ENCODE measurements at places on chromosomes 12 and 14.

DNA sequence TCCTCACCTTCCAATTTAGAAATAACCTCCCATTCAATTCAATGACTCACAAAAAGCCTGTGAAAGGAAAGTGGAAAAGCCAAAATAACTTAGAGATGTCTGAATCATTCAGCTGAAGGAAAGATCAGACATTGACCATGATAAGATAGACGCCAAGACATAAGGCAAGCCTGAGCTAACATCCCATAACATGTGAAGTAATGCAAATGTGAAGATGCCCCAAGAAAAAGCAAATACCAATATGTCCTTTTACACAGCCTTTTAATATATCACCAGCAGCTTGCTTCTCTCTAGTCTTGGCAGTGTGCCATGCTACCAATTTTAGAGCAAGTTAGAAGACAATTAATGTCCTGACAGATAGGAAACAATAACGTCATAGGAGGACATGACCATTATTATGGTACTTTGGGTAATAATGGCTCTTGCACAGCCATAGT lies 2.4 kb upstream of the NUMB start:
- DNase-seq = no peak

DNA sequence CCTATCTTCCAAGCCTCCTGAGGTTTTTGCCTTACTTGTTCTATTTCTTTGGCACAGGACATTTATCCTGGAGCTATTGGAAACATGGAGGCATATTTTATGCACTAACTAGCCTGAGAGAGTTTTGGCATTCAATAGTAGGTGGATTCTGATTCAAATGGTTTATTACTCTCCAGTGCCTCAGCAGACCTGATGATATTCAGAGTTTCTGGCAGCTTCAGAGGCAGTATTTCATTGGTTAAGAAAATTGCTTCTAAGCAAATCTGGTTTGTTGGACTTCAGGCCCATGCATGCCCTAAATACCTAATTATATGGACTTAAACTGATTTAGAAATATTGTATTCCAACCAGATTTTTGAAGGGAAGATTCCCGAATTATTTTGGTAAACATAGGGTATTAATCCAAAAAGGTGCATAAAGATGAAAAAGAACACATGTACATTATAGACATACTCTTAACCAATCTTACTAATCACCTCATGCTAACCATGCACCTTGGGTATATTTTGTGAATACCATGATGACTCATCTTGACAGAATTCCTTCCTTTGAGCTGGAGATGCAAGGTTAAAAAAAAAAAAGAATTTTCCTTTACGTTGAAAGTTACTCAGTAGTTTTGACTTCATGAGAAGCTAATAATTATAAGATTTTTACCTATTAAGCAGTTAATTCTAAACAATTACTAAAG lies 44.3 kb upstream of the KTN1 start:
- no peak for DNase-seq

GRCh38 chr12:51636581-51636980 lies 45.5 kb downstream of the SCN8A start:
- DNase-seq = no peak

DNA sequence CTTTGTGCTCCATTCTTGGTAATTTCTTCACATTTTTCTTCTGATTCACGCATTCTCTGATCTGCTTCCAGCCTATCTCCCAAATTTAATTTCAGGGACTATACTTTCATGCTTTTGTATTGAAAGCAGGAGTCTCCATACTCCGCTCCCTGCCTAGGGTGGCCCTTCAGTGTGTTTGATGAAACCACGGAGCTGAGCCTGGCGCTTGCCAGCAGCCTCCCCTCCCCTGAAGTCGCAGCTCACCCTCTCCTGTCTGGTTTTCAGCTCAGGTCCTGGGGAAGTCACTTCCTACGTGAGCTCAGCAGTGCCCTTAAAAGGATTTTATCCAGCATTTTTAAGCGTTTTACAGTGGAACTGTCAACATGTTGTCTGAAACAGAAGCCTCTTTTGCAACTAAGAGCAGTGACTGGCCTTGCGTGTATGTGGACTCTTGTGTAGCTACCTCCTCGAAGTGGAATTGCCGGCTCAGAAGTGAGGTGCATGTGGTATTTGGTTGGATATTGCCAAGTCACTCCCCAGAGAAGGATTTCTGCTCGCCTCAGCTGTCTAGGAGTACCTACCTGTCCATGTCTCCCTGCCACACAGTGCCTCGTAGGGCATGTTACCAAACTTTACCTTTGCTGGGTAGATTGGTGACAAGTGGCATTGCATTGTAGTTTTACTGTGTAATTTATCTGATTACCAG lies 78.5 kb downstream of the TESC start:
- DNase-seq = no peak

- DNase-seq = no peak
Observed at GRCh38 chr14:73625706-73626105, 13.4 kb downstream of the ACOT6 start.

DNA sequence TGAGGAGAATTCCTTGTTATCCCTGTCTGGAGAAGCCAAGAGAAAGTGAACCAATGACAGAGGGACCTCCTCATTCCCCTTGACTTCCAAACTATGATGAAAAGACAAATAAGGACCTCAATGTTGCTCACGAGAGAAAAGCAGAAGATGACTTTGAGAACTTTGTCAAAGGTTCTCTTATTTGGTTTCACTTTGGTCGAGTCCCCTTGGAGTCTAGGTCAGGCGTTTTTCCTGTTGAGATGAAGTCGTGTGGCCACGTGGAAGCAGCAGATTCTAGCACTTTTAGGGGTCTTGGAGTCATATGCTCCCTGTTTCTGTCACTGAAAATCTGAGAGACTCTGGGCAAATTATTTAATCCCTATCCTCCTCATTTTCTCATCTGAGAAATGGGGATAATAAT lies 33.8 kb upstream of the COL2A1 start:
- no peak for DNase-seq

- DNase-seq = no peak
Observed at GRCh38 chr14:94062344-94062940, 18.6 kb downstream of the DDX24 start.

DNA sequence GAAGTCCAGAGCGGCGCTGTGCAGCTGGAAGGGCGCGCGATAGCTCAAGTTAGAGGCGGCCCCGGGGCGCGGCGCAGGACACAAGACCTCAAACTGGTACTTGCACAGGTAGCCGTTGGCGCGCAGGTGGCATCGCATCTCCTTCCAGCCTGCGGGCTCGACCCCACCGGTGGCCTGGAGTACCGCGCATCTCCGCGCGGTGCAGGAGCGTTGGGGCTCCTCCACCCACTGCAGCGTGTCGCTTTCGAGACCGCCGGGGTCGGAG lies 553 bp downstream of the CLEC14A start:
- no peak for DNase-seq

GRCh38 chr12:85557850-85558249 lies 277.8 kb downstream of the ALX1 start:
- DNase-seq = no peak

- DNase-seq = no peak
Observed at GRCh38 chr12:91572869-91573268, 390.3 kb upstream of the DCN start.

GRCh38 chr12:124399622-124400021 lies 104.7 kb downstream of the RFLNA start:
- DNase-seq = peak; percentile 86

- DNase-seq = peak; percentile 25
Observed at GRCh38 chr12:115013236-115013981, 329.4 kb upstream of the TBX3 start.

DNA sequence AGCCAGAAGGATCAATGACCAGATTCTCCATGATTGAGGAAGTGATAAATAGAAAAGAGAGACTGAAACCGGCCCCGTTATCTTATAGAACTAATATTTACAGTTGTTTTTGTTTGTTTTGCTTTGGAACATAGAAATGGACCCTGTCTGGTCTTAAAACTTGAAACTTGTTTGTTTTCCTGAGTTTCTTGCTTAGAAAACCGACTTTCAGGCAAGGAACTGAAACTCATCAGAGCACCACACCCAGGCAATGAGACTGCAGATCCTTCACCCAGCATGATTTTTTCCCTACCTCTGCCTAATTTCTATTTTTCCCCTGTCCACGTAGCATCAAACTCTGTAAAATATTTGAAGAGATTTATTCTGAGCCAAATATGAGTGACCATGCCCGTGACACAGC lies 10.6 kb upstream of the CLEC12A start:
- DNase-seq = no peak

GRCh38 chr12:49109641-49110463 lies 795 bp downstream of the LMBR1L start:
- DNase-seq = peak; percentile 75

GRCh38 chr14:73721101-73721821 lies 7.1 kb upstream of the PNMA1 start:
- DNase-seq = peak; percentile 71

- peak; percentile 63 for DNase-seq
Observed at GRCh38 chr12:70645494-70646317, 8.5 kb upstream of the PTPRB start.

DNA sequence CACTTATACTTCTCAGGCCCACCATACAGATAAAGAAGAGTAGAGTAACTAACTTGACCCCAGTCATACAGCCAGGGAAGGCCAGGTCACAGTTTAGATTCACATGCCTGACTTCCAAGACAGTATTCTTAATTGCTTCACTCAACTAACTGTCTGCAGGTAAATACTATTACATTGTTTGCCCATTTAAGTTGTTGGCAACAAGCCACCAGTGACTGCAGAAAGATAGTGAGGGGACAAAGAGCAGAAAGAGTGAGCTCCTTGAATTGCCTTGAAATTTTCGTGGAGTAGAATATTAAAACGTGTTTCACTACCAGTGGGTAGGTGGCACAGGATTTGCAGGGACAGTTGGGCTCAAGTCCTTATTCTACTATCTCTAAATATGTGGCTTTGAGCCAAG lies 146.3 kb upstream of the RMST start:
- DNase-seq = no peak

DNA sequence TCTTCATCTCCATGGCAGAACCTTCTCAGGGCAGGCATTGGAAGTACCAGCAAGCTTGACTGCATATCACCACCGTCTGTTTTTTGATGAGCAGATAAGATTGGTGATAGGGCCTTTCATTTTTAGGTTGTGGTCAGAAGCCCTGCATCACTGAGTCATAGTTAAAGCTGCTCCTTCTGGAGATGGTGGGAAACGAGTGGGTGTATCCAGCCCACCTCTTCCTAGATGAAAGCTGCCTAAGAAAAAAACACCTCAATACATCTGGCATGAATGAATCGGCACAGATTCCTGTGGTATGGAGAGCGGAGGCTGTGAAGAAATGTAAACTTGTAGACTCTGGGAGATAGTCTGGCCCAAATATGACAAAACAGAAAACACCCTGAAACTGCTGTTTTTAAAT lies 248.7 kb upstream of the EGLN3 start:
- DNase-seq = no peak

DNA sequence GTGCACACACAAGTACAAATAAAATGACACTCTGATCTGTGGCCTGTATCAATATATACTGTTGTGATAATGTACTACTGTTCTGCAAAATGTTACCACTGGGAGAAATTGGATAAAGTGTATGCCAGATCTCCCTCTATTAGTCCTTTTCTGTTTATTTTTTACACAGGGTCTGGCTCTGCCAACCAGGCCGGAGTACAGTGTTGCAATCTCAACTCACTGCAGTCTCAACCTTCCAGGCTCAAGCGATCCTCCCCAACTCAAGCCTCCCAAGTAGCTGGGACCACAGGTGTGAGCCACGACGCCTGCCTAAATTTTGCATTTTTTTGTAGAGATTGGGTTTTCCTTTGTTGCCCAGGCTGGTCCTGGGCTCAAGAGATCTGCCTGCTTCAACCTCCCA lies 1.9 kb downstream of the NT5DC3 start:
- DNase-seq = no peak

DNA sequence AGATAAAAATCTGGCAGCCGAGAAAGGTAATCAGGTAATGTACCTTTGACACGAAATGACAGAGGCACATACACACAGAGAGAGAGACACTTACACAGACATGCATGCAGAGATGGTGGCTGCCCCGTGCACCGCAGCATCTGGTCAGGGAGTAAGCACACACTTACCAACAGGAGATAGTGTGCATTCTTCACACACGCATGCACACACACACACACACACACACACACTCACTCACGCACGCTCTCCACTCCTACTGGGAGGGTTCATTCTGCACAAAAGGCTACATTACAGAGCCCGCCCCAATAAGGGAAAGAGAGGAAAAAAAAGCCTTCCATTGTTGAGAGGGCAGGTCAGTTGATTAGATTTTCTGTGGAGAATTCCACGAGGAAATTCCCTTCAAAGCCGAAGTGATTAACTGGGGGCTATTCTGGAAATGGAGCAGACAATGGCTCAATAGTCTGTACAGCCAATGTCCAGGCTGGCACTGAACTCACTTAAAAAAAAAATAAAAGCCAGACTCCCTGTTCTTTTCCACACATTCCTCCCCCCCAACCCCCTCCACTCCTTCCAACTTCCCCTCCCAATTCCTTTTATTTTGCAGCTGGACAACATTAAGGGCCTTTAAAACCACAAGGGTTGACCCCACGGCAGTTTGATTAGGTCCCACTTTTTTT lies 1.4 kb upstream of the SOX5 start:
- peak; percentile 15 for DNase-seq

DNA sequence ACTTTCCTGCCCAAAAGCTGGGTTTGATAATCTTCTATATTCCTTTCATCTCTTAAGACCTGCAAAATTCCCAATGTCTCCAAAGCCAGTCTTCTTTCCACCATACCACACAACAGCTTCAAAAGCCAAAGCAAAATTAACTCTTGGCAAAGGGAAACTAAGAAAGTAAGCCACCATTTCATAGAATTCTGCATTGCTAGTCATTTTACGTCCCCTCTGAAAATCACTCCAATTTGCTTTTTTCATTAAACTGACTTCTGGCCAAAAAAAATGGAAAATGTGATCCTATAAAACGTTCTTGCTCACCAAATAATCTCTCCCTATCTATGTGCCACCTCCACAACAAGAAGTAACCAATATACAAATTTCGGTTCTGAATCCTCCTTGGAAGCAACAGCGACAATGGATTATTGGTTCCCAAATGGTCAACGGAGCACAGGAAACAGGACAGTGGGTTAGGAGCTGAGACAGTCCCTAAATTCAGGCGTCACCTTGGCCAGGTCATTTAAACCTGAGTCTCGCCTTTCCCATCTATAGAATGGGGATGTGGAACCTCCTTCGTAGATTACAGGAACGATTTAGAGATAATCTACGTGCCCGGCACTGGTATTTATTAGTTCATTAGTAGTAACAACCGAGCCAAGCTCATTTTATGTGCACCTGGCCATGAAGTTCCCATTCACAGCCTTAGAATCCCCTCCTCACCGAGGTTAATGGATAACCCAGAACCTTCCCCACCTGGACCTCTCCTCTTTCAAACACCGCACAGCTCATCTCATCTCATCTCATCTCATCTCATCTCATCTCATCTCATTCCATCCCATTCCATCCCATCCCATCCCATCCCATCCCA lies 1.2 kb downstream of the NT5DC3 start:
- no peak for DNase-seq

Data from iPS-NIHi11 (cell line).